ENCODE measurements at places on chromosomes 16 and 17.
A peak's percentile ranks its signal among the peaks of the same experiment; 100 is the strongest.

- no peak for DNase-seq
Measured at GRCh38 chr17:39240631-39241030, 14.9 kb upstream of the STAC2 start.

DNA sequence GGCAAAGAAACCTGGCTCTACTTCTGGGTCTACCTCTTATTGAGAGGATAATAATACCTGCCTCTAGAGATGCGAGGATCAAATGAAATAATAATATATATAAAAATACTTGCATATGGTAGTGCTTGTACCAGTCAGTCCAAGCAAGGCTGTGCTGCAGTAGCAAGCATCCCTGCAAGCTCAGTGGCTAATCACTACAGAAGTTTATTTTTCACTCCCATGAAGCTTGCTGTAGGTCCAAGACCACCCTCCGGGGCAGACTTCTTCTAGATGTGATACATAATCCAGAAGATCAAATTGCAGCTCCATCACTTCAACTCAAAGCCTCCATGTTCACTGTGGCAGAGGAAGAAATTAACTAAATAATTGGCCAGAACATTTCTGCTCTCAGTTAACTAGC lies 48.9 kb upstream of the NKD1 start:
- DNase-seq: no peak

DNA sequence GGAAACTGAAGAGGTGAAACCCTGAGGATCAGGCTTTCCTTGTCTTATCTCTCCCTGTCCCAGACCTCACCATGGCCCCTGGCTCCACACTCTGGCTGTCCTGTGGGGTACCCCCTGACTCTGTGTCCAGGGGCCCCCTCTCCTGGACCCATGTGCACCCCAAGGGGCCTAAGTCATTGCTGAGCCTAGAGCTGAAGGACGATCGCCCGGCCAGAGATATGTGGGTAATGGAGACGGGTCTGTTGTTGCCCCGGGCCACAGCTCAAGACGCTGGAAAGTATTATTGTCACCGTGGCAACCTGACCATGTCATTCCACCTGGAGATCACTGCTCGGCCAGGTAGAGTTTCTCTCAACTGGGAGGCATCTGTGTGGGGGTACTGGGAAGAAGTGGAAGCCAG lies 1.4 kb downstream of the CD19 start:
- no peak for DNase-seq

- no peak for DNase-seq
Measured at GRCh38 chr16:69105501-69106361, at the start of gene HAS3. TSS of gene HAS3 (plus strand) at chr16:69105653. CDS start at chr16:69109396, 3,743 bp downstream.

DNA sequence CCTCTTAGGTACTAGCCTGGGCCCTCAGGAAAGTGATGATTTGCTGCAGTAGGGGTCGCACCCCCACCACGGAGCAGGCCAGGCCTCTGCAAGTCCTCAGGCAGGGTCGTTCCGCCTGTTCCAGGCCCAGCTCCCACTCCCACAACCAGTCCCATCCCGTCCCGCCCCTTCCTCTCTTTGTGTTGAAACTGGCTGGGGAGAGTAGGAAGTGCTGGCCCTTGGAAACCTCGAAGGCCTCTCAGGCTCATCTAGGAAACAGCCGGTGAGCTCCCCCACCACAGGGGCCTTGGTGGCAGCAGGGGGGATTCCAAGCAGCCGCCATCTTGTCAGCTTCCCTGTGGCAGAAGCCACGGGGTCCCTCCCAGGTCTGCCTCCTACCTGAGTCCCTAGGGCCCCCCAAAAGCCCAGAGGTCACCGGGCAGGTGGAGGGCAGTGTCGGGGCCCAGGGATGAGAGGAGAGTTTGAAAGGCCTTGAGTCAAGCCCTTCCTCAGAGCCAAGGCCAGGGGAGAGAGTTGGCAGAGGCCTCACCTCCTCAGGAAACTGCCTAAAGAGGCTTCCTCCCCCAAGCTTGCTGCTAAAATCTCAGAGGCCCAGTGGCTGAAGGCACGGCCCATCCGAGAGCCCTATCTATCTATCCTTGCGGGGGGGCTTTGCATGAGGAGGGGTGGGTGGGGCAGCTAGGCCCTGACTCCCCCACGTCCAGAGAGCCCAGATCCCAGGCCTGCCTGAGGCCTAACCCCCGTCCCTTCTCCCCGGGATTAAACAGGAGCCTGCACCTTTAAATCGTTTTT lies 22.2 kb downstream of the MMP15 start:
- no peak for DNase-seq

DNA sequence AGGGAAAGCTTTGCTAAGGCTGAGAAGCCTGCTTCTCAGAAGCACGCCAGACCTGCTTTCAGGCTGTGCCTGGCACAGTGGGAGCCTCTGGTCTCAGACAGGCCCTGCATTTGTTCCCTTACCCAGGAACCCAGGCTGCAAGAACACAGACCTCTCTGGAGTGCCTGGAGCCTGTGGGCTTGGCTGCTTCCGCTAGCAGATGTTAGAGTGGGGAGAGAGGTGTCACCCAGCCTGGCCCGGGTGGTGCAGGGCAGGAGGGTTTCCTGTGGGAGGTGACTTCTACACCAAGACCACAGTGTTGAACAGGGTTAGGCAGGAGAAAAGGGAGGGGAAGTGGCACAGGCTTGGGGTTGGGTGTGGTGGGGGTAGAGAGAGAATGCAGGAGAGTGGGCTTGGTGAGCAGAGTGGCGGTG lies 35.8 kb upstream of the ADGRG1 start:
- no peak for DNase-seq

DNA sequence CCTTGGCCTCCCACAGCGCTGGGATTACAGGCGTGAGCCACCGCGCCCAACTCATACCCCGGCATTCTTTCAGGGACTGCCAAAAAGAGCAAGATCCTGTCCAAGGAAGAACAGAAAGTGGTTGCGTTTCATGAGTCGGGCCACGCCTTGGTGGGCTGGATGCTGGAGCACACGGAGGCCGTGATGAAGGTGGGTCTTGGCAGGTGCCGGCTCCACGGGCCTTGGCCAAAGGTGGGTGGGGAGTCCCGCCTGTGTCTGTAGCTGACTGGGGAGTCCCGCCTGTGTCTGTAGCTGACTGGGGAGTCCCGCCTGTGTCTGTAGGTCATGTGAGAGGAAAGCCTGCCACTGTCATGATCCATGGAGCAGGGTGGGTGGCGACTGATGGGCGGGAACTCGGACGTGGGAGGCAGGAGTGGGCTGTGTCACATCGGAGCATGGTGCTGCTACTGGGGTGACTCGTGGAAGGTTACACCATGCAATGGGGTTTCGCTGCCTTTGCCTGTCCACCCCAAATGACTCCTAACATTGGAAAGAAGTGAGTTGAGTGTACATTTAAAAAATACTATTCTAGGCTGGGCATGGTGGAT lies 10.0 kb upstream of the RPL13 start:
- no peak for DNase-seq

GRCh38 chr16:15491411-15491810 lies 57.0 kb downstream of the BMERB1 start:
- no peak for DNase-seq

GRCh38 chr16:67893743-67894399 lies 817 bp downstream of the PSKH1 start:
- no peak for DNase-seq

DNA sequence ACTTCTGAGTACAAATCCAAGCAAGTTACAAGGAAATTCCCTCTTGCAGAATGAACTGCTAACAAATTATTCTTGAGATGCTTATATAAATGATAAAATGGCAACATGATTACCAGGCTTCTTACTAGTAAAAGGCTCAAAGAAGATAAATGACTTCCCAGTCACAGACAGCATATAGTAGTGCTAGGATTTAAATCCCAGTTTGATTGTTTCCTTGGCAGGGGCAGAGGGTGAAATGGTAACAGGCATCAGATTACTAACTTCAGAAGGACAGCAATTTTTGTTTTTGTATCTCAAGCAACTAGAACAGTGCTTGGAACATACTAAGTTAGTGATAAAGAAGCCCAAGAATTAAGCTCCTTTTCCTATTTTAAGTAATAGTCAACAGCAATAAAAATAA lies 102.8 kb downstream of the SSH2 start:
- DNase-seq: no peak

- DNase-seq: no peak
Measured at GRCh38 chr17:14346801-14347200, 45.9 kb downstream of the HS3ST3B1 start.

DNA sequence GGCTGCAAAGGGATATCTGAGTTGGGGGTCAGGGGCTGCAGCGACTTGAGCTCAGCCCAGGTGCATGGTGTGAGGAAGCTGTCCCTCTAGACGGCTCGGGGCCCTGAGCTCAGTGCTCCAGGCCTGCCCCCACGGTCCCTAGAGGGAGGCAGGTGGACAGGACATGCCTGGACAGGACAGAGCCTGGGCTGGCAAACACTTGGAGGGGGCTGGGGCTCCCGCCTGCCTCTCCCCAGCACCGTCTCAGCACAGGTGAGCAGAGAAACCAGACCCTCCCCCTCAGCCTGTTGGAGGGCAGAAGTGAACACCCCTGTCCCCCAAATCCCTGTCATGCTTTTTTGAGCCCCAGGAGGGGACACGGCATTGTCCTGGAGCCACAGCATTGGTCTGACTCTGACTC lies 11.4 kb upstream of the SLC38A10 start:
- DNase-seq: no peak

DNA sequence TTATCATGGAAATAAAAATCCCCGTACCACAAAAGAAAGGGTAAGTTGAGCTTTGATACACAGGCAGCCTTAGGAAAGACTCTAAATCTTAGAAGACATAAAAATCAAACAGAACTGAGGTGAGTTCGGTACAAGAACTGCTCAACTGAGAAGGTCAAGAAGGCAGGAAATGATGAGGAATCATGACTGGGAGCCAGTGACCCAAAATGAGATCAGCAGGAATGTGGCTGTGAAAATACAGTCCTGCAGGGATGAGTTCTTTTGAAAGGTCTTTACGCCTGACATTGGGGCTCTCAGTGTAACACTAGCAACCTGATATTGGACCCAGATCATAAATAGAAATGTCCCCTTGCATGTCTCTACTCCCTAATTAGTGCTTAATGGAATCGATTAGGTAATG lies 56.3 kb upstream of the CDH11 start:
- no peak for DNase-seq

GRCh38 chr16:50671644-50672260 lies 9.4 kb downstream of the SNX20 start:
- DNase-seq: no peak

GRCh38 chr16:86298758-86299134 lies 211.6 kb upstream of the FOXF1 start:
- no peak for DNase-seq

GRCh38 chr17:19482576-19482975 lies 51.1 kb upstream of the SLC47A1 start:
- DNase-seq: no peak

GRCh38 chr16:63067141-63067540 lies 1030.9 kb upstream of the CDH8 start:
- no peak for DNase-seq

DNA sequence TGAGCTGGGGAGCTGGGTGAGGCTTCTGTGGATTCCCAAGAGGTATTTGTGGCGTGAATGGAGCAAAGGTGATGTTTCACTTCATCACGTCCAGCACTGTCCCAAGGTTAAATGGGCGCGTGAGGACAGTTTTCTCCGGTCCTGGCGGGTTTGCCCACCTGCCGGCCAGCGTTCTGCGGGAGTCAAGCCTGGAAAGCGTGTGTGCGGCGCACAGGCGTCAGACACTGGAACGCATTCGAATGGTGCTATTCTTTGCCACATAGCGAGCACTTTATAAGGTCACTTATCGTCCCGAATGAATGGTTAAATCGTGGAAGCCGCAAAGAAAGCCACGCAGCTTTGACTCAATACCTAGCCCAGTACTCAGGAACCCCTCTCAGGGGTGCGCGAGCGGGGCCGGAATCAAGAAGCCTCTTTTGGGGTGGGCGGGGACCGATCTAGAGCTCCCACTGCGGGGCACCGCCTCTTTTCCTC lies 446 bp upstream of the PSMD11 start:
- no peak for DNase-seq

DNA sequence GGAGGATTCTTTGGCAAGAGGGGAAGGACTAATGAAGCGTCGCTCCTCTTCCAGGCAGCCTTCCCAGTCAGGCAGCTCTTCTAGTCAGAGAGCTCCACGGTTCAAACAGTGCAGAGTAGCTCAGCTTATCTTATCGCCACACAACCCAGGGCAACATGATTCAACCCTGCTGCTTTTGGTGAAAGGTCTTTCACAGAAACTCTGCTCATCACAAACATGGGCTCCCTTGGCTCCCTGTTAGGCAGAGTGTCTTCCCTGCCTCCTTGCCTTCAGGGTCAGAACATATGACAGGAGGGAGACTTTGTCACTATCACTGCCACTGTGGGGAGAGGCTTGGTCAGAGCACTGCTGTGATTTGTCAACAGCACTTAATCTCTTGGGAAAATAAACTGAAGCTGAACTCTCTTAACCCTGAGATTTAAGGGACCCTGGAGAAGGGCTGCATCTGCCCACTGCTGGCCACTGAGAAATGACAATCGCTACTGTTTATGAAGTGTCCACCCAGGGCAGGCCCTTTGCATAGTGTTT lies 6.9 kb upstream of the SLC13A2 start:
- DNase-seq: no peak

DNA sequence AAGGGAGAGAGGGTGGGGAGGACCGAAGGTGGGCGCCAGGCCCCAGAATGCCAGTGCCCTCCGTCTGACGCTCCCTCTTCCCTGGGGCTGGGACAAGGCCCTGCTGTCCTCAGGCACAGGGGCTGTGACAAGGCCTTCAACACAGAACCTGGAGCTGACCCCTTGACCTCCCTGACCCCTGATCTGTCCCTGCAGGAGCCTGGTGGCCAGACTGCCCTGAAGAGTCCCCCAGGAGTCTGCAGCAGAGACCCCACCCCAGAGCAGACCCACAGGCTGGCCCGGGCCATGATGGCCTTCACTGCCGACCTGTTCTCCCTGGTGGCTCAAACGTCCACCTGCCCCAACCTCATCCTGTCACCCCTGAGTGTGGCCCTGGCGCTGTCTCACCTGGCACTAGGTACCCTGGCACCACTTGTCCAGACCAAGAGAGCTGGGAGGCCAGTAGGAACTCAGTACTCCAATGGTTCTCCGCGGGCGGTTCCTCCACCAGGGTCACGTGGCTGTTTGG lies 2.9 kb downstream of the SERPINF2 start:
- no peak for DNase-seq

DNA sequence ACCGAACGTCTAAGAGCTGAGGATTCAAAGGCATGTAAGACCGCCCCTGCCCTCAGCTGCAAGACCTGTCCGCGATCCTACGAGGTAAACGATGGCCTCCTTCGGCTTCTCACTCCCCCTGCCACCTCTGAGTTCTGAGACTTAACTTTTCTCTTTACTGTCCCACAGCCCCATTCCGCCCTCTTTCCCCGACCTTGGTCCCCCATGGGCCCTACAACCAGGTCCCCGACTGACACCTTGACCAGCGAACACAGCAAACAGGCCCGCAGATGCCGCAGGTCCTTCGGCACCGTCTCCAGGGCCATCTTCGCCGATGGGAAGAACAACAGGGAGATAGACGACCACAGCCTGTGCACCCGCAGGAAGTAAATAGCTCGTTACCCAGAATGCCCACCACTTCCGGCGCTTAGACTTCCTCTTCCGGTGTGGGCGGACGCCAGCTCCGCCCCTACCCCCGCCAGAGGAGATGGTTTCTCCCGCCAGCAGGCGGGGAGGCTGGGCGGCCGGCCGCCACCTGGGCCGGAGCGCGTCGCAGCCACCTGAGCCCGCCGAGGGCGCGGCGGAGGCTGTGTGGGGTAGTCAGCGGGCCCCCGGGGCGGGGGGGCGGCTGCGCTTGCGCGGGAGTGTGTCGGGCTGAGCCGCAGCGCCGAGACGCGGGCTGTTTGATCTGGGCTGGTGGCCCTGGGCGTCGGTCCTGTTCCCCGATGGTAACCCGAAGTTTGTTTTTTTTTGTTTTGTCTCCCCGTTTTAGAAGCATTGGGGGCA lies at the start of gene SUPT4H1:
Gene SUPT4H1 (minus strand): TSS at position 371 of the 765 bp plus-strand sequence. CDS start 66 bp downstream, at position 305.
- DNase-seq: peak; percentile 51

GRCh38 chr16:27531826-27532800 lies 17.6 kb downstream of the GTF3C1 start:
- no peak for DNase-seq

Data from esophagus squamous epithelium (tissue), 5 donors.